ENCODE measurements at places on chromosomes 7 and 10. TPM values are rescaled to one million over a fixed set of nuclear protein-coding genes. Genes with fewer than 3 reads are reported as not detected.
A peak's percentile ranks its signal among the peaks of the same experiment; 100 is the strongest.

- no peak for DNase-seq
Observed at GRCh38 chr10:113000876-113001598, 51.0 kb downstream of the TCF7L2 start.

DNA sequence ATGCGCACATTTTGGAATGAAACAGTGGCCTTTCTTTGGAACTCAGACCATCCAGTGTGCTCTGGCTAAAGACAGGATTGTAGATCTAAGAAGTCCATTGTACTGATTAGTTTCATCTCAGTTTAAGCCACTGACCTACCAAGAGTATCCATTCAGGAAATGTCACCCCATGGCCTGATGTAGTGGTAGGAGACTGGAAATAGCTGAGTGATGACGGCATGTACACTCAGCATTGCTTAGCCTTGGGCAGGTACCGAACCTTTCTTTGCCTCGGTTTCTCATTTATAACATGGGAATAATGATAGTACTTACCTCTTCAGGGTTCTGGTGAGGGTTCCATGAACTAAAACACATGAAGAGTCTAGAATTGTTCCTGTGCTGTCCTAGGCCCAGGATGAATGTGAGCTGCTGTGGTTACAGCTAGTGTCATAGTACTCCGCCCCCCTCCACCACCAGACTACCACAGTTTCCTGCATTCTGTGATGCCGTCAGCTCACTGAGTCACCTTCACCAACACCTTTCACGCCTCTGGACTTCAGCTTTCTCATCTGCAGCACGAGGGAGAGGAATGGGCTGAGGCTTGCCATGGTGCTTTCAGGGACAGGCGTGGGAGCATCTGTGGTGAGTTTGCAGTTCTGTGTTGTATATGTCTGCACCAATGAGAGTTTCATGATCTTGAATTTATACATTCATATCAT, 484.0 kb upstream of the GALNT17 start:
- DNase-seq, result peak; percentile 76

The TUBAL3 gene
- total RNA-seq, result not detected

The CCNJ gene
- total RNA-seq, result 9.7 TPM

DNA sequence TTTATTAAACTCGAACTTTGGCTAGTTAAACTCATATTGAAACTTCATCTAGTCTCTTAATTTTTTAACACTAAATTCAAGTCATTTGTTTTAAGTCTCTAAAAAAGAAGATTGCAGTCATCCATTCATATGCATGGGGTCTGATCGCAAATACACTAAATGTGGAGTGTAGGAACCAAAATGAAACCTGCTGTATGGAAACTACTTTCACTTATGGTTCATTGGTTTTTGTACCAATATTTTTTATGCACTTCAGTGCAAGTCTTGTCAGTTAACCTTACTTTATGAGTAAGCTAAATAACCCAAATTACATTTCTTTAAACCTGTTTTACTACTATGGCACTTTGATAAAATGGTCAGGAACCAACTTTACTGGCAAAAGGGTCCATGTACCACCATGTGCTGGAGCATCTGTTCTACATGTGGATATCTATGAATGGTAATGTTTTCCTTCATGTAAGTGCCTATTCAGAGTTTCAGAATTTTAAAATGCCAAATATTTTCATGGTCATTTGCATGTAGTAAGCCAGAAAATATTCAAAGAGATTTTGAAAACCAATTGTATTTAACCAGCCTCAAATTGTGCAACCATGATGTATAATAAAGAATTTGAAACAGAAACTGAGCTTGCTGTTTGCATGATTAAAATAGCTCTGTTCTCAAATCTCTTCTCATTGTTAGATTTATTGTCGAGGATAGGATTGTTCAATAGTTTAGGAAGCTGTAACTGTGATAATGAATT, 7.6 kb upstream of the SUPV3L1 start:
- no peak for DNase-seq

The ANXA8L1 gene
- not detected for total RNA-seq

DNA sequence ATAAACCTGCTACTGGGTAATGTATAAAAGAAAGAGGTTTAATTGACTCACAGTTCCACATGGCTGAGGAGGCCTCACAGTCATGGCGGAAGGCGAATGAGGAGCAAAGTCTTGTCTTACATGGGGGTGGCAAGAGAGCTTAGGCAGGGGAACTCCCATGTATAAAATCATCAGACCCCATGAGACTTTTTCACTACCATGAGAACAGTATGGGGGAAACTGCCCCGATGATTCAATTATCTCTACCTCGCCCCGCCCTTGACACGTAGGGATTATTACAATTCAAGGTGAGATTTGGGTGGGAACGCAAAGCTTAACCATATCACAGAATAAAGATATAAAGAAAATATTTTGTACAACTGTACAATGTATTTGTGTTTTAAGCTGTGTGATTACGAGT, 39.4 kb upstream of the PLCE1 start:
- no peak for DNase-seq

DNA sequence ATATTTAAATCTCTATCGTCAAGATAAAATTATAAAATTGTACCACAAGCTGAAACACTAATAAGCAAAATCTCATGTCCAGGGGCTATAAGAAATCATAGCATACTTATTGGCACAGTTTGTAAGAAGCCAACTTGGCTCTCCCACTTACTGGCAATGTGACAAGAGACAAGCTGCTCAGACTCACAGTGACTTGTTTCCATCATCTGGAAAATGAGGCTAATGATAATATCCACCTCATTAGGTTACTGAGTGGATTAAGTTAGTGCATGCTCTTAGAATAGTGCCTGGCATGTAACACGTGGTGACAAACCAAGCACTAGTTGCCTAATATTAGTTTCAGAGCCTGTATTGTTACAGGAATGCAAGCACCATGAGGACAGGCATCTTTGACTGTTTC, 234.4 kb downstream of the GLI3 start:
- no peak for DNase-seq
